A549 treated with AZD2906 at 1 μM for 4 hours (cell line): ENCODE measurements at places on chromosomes 6 and 20. TPM values are rescaled to one million over a fixed set of nuclear protein-coding genes. Genes with fewer than 3 reads are reported as not detected.

Gene ARHGAP40
- 0.05 to 0.09 TPM in 2 of 5 replicates, not detected in the others for total RNA-seq

Gene WFDC10B
- total RNA-seq, result not detected in 5 replicates

Gene RNASET2
- 13.2 to 17.4 TPM (median 14.7 TPM) in 5 replicates for total RNA-seq

Gene TBX18
- total RNA-seq, result 18.9 to 21.7 TPM (median 20.3 TPM) in 5 replicates

Gene TTLL9
- 0.03 to 0.12 TPM in 2 of 5 replicates, not detected in the others for total RNA-seq

Gene HEY2
- 0.03 to 0.10 TPM (median 0.05 TPM) in 4 of 5 replicates, not detected in the other for total RNA-seq

Gene PPP1R14C
- total RNA-seq, result 3.4 to 4.0 TPM (median 3.5 TPM) in 5 replicates

Gene FOXQ1
- 2.7 to 5.3 TPM (median 4.8 TPM) in 5 replicates for total RNA-seq

Gene PTK6
- 2.7 to 4.0 TPM (median 3.2 TPM) in 5 replicates for total RNA-seq

Gene IMPG1
- not detected in 5 replicates for total RNA-seq

Gene OR10C1
- not detected in 5 replicates for total RNA-seq

Gene SLC22A1
- 0.73 to 2.3 TPM (median 1.7 TPM) in 5 replicates for total RNA-seq

Gene CALHM6
- total RNA-seq, result not detected in 5 replicates

Gene ZC2HC1B
- total RNA-seq, result not detected in 5 replicates

Gene HLA-DMB
- total RNA-seq, result 1.4 to 2.5 TPM (median 1.7 TPM) in 5 replicates

Gene CEP43
- 8.2 to 9.6 TPM (median 8.7 TPM) in 5 replicates for total RNA-seq
